DMS153 (cell line): ENCODE measurements at places on chromosomes 4 and X.

DNA sequence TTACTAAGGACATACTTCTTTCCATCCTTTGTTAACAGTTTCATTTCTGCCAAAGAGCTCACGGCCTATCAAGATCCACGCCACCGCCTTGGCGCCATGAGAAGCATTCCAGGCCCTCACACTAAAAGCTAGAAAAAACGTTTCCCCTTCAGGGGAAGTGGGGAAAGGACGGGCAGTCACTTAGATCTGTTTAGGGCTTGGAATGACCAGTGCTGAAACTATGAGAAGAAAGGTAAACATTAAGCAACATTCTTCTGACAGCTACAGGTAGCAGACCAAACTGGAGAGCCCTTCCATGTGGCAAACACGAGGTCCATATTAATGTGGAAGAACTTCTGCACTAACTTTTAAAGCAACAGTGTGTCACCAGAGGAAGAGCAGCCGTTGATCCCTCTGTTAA, 146.7 kb downstream of the SH3KBP1 start:
- DNase-seq = no peak

- no peak for DNase-seq
Measured at GRCh38 chr4:17704020-17704650, 77.3 kb downstream of the FAM184B start.

GRCh38 chrX:130848763-130849162, 54.2 kb downstream of the ENOX2 start:
- no peak for DNase-seq

DNA sequence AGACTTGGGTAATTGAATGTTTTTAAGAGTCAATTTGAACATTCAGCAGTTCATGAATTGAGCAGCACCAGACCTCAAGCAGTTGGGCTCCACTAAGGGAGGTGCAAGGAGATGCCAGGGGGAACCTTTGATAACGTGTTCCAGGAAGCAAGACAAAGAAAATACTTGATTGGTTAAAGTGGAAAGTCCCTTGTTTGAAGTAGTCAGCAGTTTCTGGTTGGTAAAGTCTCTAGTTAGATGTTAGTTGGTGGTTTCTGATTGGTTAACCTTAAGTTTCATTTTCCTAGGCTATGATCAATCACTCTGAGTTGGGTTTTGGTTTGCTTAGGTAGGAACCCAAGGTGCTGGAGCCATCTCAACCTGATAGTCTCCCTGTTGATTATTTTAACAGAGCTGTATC, 4.0 kb downstream of the HERC6 start:
- no peak for DNase-seq

DNA sequence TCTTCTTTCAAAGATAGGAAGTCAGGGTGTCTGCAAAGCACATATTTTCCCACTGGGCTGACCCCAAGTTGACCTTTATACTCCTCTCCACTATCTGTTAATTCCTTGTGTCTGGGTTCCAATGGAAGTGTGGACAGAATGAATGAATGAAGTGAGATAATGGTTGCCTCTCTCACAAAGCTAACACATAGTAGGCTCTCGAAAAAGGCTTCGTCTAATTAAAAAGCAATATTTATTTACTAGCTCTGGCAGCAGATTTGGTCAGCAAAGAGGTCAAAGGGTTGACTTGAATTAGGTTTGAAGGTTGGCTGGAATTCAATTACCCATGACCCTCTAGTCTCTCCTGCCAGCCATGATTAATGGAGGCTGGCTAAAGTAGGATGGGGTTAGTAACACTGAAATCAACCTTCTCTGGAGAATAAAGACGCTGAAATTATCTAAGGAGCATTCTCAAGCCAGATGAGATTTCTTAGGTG, 280.3 kb upstream of the KLF3 start:
- DNase-seq = no peak

DNA sequence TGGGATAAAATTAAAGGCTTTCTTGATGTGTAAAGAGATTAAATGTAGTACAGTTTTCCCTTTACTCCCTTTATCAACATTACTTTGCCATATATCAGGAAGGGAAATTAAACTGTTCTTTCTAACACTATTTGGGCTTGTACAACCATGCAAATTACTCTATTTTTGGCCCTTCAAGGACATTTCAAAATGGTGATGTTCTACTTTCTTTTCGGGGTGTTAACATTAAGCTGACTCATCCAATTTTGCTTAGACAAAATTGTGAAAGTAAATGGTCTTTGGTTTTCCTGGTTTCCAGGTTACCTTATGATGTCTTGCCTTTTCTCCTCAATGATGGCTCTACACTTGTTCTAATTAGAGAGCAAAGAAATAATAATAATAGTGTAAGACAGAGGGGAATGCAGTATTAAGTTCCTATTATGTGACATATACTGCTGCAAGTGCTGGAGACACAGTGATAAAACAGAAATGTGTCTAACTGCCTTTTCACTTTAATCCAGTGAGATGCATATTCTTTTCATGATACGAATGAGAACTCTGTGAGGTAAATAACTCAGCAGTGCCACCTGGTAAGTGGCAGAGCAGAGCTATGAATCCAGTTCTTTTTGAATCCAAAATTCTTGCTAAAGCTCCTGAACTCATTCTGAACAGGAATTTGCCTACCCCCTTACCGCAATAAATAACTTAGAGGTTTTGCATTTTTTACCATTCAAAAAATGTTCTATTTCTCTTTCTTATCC, 35.7 kb upstream of the PDE5A start:
- no peak for DNase-seq

DNA sequence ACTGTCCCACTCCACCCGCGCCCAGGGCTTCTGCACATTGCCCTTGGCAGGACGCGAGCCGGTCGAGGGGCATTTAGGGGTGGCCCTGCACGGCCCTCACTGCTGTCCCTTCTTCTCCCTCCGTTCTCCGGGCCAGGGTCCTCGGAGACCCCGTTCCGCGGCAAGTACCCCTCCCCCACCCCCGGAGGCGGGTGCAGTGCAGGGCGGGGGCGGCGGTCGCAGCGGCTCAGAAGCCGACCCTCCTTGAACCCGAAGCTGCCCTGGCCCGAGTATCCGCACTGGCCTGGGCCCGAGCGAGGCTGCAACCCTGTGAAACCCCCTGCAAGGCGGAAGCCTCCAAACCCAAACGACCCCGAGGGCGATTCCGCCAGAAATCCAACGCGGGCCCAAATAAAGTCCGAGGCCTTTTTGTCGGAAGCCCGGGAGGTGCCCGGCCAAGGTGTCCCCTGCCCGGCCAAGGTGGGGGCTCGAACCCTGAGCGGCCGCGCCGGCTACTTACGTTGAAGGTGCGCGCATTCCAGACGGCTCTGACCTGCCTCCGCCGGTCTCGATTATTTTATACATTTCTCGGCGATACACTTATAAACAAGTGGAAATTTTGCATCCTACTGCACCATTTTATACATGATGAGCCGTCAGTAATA, 53.1 kb upstream of the TMEM33 start:
- no peak for DNase-seq

DNA sequence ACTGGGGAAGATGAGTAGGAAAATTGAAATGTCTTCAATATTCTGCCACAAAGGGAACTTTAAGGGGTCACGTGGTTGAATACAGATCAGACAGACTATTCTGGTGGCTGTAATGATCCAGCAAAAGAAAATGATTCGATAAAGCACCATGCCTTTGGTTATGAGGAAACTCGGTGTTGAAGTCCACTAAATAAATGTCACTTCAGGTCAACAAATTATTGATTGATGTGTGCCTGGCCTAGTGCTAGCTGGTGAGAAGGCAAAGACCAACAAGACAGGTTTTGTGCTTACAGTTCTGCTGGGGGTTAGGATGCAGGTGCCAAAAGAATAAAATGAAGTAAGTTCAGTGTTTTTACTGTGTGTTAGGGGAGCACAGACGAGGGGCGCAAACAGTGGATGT, 142.5 kb downstream of the STAG2 start:
- DNase-seq = no peak

GRCh38 chr4:6192245-6192644, 8.1 kb downstream of the JAKMIP1 start:
- DNase-seq = no peak

- DNase-seq = no peak
Measured at GRCh38 chrX:25004040-25004439, 11.7 kb downstream of the ARX start.

DNA sequence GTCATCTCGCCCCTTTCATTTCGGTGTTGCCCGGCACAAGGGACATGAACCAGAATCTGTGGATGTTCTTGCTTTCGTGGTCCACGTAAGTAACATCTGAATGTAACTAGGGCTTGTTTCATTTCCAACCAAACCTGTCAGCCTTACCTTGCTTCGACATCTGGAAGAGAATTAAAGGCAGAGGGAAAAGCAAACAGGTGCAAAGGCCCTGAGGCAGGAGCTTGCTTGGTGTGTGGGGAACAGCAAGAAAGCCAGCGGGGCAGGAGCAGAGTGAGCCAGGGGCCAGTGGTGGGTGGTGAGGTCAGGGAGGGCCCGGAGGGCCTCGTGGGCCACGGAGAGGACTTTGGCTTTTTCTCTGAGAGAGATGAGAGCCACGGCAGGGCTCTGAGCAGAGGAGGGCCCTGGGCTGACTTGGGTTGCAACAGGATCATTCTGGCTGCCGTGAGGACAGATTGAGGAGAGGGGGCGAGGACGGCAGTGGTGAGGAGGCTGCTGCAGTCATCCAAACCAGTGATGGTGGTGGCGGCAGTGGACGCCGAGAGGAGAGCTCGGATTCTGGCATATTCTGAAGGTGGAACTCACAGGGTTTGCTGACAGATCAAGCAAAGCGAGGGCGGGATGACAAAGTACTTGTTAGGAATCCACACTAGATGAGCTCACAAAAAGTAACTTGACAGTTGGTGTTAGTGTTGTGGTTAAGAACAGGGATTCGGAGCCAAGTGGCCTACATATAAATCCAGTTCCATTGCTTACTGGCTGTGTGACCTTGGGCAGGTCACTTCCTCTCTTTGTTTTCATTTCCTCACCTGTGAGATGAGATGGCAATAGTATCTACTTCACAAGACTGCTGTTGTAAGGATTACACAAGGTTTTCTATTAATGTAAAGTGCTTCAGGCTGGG, 6.8 kb upstream of the WDR13 start:
- no peak for DNase-seq

DNA sequence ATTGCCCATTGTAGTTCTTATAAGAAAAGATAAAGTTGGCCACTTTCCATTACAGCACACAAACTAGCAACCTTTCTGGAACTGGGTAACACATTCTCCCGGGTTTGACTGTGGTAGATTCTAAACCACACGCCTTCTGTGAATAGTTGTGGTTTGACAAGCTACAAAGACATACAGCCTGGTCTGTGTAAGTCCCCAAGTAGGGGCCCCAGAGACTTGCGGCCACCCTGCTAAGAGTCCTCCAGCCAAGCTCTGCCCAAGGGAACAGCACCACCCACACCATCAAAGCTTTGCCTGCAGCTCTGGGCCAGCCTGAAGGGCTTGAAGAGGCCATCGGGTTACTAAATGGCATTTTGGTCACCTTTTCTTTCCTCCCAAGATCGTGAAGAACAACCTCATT, 203.4 kb downstream of the MAML3 start:
- DNase-seq = no peak

GRCh38 chr4:169811476-169811875, 53.7 kb upstream of the HPF1 start:
- no peak for DNase-seq

DNA sequence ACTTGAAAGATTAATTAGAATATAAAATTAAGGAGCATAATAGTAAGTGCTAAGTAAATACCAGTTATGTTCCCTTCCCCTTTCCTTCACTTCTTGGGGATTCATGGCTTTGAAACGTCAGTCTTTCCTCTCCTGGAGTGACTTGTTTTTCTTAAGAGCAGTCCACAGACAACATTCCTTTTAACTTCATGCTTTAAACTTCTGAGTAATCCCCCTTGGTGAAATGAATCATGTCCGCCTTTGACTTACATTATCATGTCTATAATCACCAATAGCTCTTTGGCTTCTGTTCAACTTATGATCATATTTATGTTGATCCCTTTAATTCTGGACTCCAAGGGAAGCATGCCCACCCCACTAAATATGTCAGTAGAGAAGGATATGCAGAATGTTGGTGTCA, 1012.1 kb upstream of the SLIT2 start:
- DNase-seq = no peak

- DNase-seq = no peak
Measured at GRCh38 chr4:32031026-32031425, 1310.9 kb downstream of the PCDH7 start.

GRCh38 chr4:84719115-84719514, 136.2 kb downstream of the CDS1 start:
- DNase-seq = no peak

- DNase-seq = peak; percentile 49
Measured at GRCh38 chr4:115424852-115425251, 311.4 kb upstream of the NDST4 start.

- DNase-seq = no peak
Measured at GRCh38 chrX:72368796-72369195, 63.1 kb upstream of the CITED1 start.

GRCh38 chr4:32172761-32173160, 1452.6 kb downstream of the PCDH7 start:
- DNase-seq = no peak

DNA sequence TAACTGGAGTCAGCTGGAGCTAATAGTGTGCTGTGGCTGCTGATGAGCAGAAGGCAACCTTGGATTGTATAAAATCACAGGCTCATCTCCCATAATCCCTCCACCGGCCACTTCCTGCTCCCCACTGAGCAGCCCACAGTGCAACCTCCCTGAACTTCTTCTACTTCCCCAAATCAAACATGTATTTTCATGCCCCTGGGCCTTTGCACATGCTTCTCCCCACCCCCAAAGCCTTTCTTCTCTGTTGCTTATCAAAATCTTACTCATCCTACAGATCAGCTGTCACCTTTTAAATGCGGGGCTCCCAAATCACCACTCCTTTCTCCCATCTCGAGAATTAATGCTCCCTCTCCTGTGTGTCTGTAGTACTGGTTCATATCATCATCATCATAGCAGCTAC, 35.8 kb downstream of the RHOH start:
- DNase-seq = no peak

GRCh38 chr4:22233230-22233629, 282.6 kb downstream of the ADGRA3 start:
- DNase-seq = no peak

DNA sequence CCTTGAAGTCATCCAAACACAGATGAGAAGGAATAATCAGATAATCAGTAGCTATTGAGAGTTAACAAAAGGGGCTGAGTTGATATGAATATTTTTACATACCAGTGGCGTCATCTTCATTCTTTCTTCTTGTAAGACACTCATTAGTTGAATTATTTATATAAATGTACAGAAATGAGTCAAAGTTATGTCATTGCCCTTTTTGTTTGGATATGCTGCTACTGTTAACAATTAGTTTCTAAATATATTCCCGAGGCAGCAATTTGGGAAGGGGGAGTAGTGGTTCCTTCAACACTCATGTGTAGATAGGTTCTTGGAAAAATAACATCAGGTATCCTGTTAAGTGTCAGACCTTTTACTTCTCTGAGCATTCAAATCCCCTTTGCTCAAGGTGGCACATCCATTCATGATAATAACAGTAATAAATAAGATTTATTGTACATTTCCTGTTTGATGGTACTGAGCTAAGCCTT, 436.6 kb downstream of the SPRY1 start:
- DNase-seq = peak; percentile 32

- no peak for DNase-seq
Measured at GRCh38 chr4:118124997-118125396, 90.7 kb downstream of the NDST3 start.

GRCh38 chrX:120726294-120726693, 96.4 kb upstream of the C1GALT1C1 start:
- no peak for DNase-seq

- DNase-seq = no peak
Measured at GRCh38 chr4:99827454-99827853, 10.8 kb downstream of the DAPP1 start.
